Activated CD4-positive, alpha-beta T cell treated with anti-CD3 and anti-CD28 coated beads, Interleukin-2, amount 50 U/mL, for 1 hour (primary cell): ENCODE measurements at places on chromosomes 6 and 20.

GRCh38 chr20:37299718-37300528, 10.5 kb downstream of the MANBAL start:
- DNase-seq = no peak

- DNase-seq = no peak
Observed at GRCh38 chr20:17904027-17904426, 64.6 kb downstream of the SNX5 start.

DNA sequence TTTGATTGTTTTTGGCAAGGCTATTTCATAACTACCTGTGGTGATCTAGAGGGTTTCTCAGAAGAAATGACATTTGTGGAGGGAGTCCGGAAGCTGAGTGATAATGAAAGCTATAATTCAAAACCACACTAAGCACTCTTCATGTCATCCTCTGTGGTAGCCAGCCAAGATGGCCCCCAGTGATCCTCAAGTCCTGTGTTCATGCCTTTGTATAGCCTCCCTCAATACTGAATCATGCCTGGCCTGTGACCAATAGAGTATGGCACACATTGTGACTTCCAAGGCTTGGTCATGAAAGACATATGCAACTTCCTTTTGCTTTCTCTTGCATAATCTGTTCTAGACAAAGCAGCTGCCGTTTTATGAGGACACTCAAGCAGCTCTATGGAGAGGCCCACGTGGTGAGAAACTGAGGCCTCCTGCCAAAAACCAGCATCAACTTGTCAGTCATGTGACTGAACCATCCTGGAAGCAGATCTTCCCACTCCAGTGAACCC, 12.8 kb upstream of the DNAAF9 start:
- no peak for DNase-seq

DNA sequence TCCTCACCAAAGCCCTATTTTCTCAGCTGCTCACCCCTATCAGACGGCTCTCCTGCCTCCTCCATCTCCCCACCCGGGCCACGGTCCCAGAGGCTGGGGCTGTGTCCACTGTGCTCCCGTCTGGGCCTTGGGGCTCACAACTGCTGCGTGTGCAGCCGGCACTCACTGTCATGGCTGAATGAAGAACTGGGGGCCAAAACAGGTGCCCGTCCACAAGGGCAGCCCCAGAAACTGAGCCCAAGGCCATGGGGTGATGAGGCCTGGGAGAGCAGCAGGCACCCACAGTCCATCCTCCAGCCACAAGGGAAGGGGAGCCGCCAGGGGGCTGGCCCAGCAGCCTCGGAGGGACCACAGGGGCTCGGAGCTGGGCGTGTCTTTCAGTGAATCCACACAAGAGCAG, 159.5 kb downstream of the DLL1 start:
- no peak for DNase-seq

DNA sequence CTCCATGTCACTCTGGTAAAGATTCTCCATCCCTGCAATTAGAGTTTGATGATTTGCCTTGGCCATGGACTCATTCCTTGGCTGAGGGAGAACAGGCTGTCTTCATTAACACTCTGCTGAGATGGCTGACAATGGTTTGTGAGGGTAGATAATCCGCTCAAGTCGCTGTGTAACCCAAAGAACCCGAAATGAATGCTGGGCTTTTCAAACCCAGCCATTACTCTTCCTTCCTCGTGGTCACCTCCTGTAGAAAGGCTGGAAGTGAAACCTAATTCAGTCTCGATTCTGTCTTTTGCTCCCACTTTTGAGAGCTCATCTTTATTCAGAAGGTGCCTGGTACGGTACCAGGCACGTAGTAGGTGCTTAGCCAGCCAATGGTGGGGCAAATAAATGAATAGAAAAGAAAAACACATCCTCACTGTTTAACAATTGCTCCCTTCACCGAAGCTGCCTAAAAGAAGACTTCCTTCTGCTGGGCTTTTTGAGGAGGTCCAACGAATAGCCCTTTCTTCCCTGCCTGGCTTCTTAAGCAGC, 190.2 kb downstream of the BCAS1 start:
- no peak for DNase-seq

GRCh38 chr6:149458196-149458595, 26.6 kb downstream of the ZC3H12D start:
- DNase-seq = no peak

- DNase-seq = no peak
Observed at GRCh38 chr6:53857318-53858094, 62.7 kb downstream of the LRRC1 start.

- no peak for DNase-seq
Observed at GRCh38 chr6:37512400-37513011, 12.8 kb upstream of the CCDC167 start.

GRCh38 chr6:118680452-118681095, 29.2 kb upstream of the CEP85L start:
- no peak for DNase-seq

- no peak for DNase-seq
Observed at GRCh38 chr20:48595495-48596333, 232.1 kb downstream of the PREX1 start.

- DNase-seq = no peak
Observed at GRCh38 chr20:10478205-10478604, 43.1 kb downstream of the SLX4IP start.

DNA sequence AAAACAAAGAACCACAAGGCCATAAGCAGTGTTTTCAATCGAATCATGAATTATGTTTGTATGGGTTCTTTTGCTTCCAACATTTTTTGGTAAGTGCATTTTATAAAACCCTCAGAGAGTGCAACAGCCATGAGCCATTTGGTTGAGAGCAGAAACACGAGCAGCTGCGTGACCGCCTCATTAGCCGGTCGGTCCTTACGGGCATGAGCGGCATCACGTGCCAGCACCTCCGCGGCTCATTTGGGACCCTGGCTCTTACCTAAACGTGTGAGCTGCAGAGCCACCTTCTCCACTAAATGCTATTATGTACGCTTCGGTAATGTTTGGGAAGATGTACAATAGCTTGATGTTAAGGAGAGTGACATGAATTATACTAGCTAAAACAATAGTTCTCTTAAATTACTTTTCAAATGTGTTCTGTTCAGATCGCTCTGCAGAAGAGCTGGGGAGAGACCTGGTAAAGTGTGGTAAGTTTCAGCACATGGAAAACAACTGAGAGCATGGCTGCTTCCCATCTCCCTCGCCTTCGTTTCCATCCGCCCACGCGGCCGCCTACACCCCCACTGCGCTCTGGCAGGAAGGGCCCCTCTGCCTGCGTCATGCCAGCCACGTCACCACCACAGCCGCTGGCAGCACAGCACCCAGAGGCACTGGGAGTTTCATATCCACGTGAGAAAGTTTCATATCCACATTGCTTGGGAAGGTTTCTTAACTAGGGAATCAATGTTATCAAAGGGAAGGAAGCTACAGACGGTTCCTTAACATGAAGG, 23.7 kb upstream of the PDE10A start:
- no peak for DNase-seq

- no peak for DNase-seq
Observed at GRCh38 chr6:110216140-110216539, 35.9 kb downstream of the CDC40 start.

GRCh38 chr20:50594591-50595432, 84.6 kb downstream of the PTPN1 start:
- no peak for DNase-seq

DNA sequence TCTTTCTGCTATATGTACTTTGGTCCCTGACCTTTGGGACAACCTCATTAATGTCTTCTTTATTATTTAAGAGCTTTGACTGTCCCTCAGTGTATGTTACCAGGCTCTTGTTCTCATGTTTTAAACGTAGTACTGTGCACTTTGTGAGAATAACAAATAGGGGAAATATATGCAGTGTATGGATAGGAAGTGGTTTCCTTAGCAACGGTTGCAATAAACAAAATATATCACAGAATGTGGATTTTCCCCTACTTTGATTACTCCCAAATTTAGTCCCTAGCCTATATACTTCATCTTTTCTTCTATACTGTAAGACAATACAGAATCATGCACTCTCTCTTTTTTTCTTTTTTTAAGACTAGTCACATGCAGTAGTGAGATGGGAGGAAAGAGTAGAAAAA, 123.8 kb upstream of the AKIRIN2 start:
- no peak for DNase-seq

DNA sequence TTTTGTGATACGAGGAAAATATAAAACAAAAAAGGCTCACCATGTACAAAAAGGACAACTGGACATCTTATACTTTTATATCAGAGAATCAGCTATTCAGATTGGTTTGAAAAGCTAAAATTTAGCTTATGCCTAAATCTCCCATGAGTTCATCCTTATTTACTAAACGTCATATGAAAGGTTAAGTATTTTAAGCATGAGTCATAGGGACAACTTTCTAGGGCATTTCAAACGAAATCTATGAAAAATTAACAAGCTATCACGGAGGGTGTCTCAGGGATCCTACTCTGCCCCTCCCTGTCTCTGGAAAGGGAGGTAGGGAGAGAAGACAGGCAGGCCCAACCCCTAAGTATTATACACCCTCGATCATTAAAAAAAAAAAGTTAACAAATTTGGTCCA, 124.1 kb upstream of the LOC128125822 start:
- DNase-seq = no peak

GRCh38 chr6:115914098-115914497, 146.6 kb downstream of the FRK start:
- DNase-seq = no peak

DNA sequence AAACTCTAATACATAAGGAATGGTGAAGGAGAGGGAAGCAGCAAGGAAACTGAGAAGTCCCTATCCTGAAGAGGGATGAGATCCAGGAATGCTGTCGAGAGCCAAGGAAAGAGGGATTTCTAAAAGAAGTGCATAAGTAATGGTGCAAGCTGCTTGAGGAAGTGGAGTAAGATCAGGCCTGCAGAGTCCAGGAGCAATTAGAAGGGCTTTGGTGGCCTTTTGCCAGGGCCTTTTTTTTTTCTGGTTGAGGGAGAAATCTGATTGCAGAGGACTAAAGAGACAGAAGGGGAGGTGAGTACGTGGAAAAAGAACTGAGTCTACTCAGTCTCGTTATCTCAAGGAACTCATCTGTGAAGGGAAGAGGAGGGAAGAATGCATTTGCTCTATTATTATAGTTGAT, 396.2 kb downstream of the UTRN start:
- no peak for DNase-seq

GRCh38 chr20:49367113-49367512, 89.3 kb upstream of the ZNFX1 start:
- DNase-seq = no peak

GRCh38 chr6:122770835-122771601, 8.5 kb upstream of the FABP7 start:
- no peak for DNase-seq

DNA sequence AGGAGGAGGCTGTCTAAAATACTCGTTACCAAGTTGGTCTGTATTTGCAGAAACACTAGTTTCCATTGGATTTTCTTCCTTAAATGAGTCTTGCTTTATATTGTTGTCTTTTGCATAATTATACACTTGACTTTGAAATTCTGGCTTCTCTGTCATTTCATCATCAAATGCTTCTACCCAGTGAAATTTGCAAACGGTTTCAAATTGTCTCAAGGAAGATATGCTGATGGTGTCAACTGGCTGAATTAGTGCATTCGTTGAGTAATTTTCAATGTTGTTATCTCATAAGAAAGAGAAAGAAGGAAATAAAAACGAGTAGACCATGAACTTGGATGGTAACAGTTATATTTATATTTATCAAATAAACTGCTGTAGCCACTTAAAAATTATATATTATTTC, 10.8 kb downstream of the CAGE1 start:
- DNase-seq = no peak

GRCh38 chr6:145420599-145420998, 314.7 kb downstream of the EPM2A start:
- no peak for DNase-seq

- DNase-seq = no peak
Observed at GRCh38 chr20:4555188-4555890, 166.4 kb upstream of the PRND start.

- DNase-seq = peak; percentile 25
Observed at GRCh38 chr20:3813848-3814581, 6.3 kb upstream of the AP5S1 start.

- DNase-seq = no peak
Observed at GRCh38 chr6:80988892-80989291, 763.6 kb downstream of the TENT5A start.
